ENCODE measurements at places on chromosomes 5 and 9.

GRCh38 chr9:134521817-134522501 lies 119.6 kb upstream of the COL5A1 start:
- DNase-seq, result no peak

- DNase-seq, result no peak
Observed at GRCh38 chr5:144125163-144125726, 45.2 kb downstream of the YIPF5 start.

- no peak for DNase-seq
Observed at GRCh38 chr9:14311171-14311949, 2.6 kb downstream of the NFIB start.

GRCh38 chr9:7935681-7936080 lies 136.1 kb upstream of the DMAC1 start:
- DNase-seq, result no peak

GRCh38 chr5:161002571-161003074 lies 150.6 kb upstream of the ATP10B start:
- DNase-seq, result no peak

DNA sequence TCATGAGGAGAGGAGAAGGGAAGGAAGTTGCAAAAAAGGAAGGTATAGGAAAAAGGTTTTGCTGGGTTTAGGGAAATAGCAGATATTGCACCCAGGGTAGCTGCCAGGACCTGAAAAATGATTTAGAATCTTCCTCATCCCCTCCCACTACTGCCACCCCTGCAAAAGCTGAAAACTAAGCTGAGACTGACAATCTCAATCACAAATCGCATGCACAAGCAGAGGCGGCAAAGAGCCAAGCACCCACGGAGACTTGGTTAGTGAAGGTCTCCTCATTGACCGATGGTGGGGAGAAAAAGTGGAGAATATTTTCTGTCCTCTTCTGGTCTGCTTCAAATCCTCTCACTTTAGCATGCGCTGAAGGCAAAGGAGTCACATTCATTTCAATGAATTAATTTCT lies 39.1 kb upstream of the PAM start:
- no peak for DNase-seq

DNA sequence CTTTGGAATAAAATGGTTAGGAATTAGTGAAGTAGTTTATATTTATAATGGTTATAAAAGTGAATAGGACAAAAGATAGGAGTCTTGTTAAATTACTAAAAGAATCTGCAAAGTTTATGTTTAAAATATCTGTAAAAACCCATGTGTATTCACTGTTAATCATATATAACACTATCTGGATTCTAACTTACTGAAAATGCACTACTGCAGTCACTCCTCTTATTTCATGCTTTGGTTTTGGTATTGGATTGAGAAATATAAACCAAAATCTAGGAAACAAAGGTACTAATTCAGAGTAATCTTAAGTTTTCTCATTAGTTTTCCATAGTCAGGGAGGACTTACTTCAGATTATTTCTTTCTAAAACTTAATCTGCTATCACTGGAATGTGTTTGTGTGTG lies 49.5 kb downstream of the ST8SIA4 start:
- DNase-seq, result no peak

DNA sequence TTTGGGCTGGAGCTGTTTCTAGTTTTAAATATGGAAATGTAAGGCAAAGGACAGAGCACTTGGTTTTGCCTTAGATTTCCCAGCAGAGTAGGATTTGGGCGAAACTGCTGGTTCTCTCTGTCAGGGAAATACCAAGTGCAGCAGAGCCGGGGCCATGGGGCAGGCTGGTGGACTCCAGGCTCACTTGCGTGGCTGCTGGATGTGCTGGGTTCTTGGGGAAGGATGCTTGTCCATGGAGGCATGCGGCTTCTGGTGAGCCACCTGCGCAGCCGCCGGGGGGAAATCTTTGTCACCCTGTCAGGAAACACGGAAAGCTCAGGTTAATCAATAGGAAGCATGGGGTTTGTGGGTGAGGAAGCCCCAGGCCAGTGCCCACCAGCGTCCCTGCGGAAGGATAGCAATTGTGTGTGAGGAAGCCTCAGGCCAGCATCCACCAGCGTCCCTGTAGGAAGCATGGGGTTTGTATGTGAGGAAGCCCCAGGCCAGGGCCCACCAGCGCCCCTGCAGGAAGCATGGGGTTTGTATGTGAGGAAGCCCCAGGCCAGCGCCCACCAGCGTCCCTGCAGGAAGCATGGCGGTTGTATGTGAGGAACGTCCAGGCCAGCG lies 80.1 kb downstream of the DAP start:
- DNase-seq, result no peak

DNA sequence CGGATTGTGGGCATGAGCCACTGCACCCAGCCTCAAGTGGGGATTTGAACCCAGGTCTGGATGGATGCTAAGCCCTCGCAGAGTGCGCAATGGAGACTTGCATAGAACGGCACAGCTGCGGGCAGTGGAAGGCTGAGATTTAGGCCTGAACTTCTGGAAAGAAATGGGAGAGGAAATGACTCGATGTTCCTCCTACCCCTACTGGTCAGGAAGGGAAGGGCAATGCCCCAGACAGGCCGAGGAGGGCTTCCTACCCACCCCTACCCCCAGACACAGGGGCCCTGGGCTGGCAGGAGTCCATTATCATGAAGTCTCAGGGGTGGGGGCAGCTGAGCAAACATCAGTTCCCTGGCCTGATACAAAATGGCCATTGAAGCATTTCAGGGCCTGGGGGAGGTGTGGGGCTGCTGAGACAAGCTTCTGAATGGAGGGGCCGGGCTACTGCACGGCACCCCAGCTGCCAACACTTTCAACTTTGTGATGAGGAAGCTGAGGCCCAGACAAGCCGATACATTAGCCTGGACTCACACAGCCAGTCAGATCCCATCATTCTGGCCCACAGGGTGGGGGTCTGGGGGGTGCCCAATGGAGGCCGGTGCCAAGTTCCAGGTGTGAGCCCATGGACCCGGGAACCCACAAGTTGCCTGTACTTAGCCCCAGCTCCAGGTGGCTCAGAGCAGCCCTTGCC lies 13.5 kb upstream of the WDR38 start:
- DNase-seq, result peak; percentile 74

- DNase-seq, result no peak
Observed at GRCh38 chr5:101482931-101483330, 579.8 kb upstream of the ST8SIA4 start.

- DNase-seq, result no peak
Observed at GRCh38 chr9:6382681-6383080, 30.3 kb upstream of the UHRF2 start.

GRCh38 chr5:93674138-93674537 lies 67.3 kb downstream of the POU5F2 start:
- no peak for DNase-seq

- DNase-seq, result no peak
Observed at GRCh38 chr9:70551396-70551795, 136.9 kb upstream of the KLF9 start.

- no peak for DNase-seq
Observed at GRCh38 chr5:117604845-117605244, 1030.2 kb upstream of the SEMA6A start.

- DNase-seq, result no peak
Observed at GRCh38 chr9:4866239-4866969, 73.7 kb downstream of the RCL1 start.

GRCh38 chr5:178688551-178688950 lies 41.9 kb downstream of the ZNF354A start:
- DNase-seq, result no peak

DNA sequence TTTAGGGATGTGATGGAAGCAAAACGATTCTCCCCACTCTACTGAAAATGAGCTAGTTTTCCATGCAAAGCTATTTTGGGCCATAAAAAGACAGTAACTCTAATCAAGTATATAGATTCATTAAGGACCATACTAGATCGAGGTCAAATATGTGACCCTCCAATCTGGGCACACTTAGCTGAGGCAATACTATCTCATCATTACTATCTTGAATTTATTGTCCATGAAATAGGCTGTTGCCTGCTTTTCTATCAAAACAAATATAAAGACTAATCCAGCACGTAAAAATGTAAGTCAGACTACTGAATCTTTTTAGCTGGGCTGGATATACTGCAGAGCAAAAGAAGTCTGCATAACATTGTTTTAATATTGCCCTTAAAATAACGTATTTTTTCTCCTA lies 943.1 kb downstream of the NR2F1-AS1 start:
- DNase-seq, result no peak

DNA sequence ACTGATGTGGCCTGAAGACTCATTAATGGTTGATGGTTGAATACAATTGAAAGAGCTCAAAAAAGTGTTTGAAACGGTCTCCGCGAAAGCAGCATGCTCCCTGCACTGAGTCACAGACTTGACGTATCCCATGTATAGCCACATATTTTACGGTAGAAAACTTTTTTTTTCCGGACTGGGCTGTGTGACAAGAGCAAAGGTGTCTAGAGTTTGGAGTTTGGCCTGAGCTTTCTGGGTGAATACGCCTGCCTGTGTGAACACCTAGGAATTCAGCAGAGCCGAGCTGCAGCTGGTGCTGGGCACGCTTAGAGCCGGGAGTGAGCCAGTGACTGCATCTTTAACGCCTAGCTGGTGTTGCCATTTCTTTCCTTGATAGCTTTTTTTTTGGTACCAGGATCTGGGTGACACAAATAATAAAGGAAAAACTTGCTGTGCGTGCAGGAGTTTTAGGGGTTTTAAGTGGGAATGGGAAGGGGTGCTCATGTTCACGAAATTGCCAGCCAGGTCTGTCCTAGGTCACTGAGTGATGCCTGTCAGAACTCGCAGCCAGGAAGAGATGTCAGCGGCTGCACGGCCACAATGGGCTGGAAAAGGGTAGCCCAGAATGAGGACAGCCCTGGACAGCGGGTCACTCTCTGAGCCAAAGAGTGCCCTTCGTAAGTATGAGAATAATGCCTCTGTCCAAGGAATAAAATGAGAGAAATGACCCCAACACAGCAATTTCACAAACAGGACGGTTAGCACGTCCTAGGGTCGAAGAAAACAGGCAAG lies 51.7 kb downstream of the PSMB7 start:
- no peak for DNase-seq

DNA sequence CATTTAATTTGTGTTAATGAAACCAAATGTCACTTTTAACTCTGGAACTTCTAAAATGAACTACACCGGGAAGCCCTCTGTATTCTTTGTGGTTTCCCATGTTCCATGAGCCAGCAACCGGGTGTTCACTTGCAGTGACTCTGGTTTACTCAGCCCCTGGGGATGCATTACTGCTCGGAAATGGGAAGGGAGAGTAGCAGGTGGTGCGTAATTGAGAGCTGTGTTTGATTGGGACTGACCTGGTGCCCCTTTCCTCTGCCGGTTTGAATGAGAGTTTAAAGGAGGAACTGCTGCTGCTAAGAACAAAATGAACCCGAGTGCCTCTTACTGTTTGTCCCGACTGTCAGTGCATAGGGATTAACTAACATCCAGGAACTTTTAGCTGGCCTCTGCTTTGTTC lies 100.1 kb upstream of the DHFR start:
- DNase-seq, result no peak
